ENCODE measurements at places on chromosomes 11 and 22. TPM values are rescaled to one million over a fixed set of nuclear protein-coding genes. Genes with fewer than 3 reads are reported as not detected.

- DNase-seq = no peak
These were observed 8.5 kb upstream of the NUP50 start for GRCh38 chr22:45155050-45155840.

DNA sequence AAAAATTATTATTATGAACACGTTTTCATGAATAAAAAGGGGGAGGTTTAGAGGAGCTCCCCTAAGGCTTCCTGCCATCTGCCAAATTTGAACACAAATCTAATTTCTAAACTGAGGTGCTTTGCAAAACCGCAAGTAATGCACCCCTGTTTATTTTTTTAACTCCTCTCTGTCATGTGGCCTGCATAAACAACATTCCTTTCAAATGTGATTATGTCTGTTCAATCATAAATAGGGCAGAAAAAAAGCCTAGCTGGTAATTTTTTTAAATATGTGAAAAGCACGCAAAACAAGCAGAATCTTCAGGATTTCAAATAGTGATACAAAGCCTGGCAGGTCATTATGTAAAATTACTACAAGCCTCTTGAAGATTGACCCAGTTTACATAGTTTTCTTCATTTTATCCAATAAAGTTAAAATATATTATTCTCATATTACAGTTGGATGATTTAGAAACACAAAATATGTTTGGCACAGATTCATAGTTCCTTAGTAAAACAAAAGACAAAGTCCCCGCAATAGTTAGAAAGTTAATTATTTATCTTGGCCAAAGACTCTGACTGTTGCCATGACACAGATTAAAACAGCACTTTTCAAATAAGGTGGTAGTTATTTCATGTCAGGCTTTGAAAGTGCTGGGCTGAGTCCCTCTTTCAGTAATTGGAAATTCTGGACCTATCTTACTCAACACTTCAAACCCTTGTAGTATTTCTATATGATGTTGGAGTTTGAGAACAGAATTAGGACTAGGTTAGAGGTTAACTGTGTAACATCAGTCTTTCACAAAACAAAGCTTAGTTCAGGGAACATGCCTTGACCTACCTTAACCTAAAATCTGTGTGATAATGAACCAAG is 200.3 kb upstream of the MPPED2 start:
- DNase-seq = no peak

DNA sequence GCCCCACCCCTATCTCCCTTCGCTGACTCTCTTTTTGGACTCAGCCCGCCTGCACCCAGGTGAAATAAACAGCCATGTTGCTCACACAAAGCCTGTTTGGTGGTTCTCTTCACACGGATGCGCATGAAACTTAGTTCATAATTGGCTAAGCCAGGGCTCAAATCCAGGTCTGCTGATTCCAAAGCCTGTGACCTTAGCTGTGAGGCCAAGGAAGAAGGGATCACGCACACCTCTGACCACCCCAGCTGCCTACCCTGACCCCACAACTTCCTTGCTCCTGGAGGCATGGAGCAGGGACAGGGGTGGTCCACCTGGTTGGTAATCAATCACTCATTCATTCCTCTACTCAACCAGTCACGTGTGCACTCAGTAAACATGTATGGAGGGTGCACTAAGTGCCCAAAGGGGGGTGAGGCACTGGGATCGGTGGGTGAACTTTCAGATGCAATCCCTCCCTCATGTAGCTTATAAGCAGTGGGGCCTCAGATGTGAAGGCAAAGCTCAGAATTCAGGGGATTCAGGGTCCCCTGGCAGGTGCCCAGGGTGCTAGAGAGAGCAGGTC is 10.3 kb downstream of the FXYD2 start:
- no peak for DNase-seq

DNA sequence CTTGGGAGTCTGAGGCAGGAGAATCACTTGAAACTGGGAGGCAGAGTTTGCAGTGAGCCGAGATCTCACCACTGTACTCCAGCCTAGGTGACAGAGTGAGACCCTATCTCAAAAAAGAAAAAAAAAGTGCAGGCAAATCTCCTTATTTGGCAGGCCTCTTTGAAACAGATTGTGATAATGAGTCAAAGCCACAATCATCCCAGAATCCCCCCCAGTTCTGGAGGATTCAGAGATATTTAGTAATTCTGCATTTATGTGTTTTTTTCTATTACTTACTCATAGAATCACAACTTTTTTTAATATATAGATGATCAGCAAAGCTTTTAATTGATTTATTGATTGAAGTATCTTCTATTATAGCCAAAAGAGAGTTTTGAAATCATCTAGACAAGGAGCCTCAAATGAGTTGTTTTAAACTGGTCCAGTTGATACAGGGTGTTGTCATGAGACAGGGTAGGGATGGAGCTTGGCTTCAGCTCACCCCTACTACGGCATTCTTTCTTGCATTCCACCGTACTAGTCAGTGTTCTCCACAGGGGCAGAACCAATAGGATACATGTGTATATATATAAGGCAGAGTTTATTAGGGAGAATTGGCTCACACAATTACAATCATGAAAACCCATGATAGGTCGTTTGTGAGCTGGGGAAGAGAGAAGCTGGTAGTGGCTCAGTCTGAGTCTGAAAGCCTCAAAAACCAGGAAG is 39.3 kb upstream of the SORL1 start:
- DNase-seq = no peak

DNA sequence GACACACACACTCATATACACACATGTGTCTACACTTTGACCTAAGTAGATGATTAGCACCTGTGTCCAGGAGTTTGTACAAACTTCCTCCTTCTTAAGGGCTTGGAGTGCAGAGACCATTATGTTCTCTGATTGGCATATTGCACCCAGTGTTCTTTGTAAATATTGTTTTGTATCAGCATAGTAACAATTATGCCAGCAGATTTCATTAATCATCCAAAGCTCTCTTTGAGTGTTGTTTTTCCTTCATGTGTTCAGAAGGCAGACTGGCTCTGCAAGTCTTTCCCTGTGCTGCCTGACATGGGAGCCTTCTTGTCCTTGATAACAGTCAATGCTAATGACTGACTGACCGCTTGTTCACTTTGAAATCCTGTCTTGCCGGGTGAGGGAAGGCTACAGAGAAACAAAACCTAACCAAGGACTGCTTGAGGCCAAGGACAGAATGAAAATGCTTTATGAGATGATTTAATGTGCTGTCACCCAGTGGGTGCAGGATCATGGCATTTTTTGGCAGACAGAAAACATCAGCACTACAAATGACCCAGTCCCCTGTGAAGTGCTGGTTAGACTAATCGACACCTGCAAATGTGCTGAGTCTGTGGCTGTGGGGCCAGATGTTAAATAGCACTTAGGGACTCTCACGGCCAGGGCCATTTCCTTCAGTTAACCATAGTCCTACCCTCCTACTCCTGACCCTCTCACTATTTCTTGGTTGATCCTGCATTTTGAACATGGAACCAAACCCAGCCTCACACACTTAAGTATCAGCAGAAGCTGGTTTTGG is 6.6 kb upstream of the BARX2 start:
- DNase-seq = no peak

GRCh38 chr11:44029977-44030911 is 17.5 kb upstream of the ACCSL start:
- peak; percentile 43 for DNase-seq

DNA sequence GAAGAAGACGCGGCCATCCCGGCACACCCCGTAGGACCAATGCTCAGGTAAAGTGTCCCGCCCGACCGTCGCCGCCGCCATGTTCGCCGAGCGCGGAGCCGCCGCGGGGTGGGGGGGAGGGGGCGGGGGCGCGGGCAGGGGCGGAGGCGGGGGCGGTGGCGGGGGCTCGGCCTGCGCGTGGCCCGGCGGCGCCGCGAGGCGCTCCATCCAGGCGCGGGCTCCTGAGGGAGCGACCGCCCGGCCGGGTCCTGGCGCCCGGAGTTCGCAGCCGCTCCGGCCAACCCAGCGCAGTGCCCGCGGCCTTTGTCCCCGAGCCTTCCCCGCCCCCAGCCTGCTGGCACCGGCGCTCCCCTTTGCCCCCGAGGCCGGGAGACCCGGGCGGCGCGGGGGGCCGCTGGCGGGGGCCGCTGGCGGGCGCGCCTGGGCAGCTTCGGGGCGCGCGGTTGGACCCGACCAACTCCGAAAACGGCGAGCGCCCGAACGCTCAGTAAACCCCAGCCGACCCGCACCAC is at the start of gene PLEKHA7:
Gene PLEKHA7, minus strand, starts transcription at position 94 of the 512 bp plus-strand sequence. Its CDS starts 13 bp downstream, at position 81.
- DNase-seq = no peak

- no peak for DNase-seq
These were observed 12.6 kb downstream of the PGAP2 start for GRCh38 chr11:3820971-3821370.

GRCh38 chr11:31110830-31111229 is 258.7 kb downstream of the DCDC1 start:
- DNase-seq = no peak

DNA sequence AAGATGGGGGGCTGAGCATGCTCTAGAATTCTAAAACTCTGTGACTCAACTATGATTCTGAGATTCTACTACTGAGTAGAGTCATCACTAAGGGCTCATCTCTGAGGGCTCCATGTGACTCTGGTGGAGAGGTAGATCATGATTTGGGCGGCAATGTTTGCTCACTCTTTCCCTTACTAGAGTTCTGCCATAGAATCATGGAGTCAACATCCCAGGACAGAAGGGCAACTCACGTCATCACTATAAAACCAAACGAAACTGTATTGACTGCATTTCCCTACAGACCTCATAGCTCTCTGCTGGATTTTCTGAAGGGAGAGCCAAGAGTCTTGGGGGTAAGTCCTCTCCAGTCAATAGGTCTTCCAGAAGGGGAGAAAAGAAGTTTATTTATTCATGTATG is at the start of gene MS4A14:
Gene MS4A14, plus strand, starts transcription at position 78 of the 400 bp plus-strand sequence. Its CDS starts 120 bp downstream, at position 198.
- no peak for DNase-seq

- no peak for DNase-seq
These were observed 84.0 kb upstream of the PICALM start for GRCh38 chr11:86152901-86153300.

DNA sequence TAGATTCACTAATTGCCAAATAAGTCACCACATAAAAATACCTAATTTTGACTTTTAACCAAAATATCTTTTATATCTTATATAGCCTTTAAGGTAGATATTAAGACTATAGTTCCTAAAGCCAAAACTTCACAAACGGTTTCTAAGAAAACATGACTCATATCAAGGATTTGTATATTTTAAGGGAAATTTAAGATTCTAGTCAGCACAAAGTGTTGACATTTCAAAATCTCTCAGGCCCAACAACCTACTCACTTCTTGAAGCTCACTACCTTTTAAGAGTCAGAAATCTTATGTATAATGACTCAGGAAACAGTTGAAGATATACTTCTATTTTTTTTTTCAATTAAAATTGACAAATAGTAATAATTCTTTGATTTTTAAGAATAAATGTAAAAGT is 221.9 kb downstream of the SBF2 start:
- DNase-seq = no peak

The EFCAB6 gene
- polyA plus RNA-seq = not detected

The MYBPC3 gene
- polyA plus RNA-seq = 0.23 TPM

The SCN4B gene
- polyA plus RNA-seq = 5.3 TPM

The RAB36 gene
- 1.5 TPM for polyA plus RNA-seq

The IPO7 gene
- polyA plus RNA-seq = 95.7 TPM

All from muscle of arm (tissue), 14 donors.